ENCODE measurements at places on chromosomes 7 and 10. TPM values are rescaled to one million over a fixed set of nuclear protein-coding genes. Genes with fewer than 3 reads are reported as not detected.
A peak's percentile ranks its signal among the peaks of the same experiment; 100 is the strongest.

DNA sequence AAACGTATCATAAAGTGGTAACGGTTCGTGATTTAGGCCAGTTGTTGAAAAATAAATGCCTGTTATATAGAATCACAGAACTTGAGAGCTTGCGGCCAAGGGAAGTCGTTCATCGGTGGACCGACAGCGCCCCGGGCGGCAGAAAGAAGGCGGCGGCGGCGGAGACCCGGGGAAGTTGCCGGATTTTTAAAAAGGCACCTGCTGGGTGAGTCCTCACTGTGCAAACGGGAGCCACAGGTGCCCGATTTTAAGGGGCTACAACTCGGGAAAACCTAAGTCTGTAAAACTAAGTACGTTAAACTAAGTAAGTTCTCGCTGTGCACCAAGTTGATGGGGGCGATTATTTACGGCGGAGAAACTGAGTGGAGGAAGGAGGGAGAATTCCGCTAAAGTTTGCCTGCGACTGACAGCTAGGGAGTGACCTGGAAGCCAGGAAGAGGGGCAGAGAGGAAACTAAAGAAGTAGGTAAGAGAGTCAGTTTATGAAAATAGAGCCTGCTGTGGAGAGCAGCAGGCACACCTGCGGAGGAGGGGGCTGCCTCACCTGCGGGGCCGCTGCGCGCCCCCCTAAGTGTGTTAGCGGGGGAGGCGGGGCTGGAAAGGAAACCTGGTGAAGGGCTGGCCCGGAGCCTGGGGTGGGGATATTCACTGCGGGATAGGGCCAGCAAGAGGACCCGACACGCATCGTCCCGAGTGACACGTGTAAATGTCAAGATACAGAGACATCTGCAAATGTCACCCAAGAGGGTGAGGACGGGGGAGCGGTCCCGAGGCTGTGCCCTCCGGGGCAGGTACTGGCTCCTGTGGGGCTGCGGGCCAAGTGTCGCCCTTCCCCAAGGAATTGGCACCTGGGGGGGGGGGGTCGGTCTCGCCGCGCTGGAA is 996 bp downstream of the ADAM12 start:
- H3K4me1 ChIP-seq: peaks cover 26% of the 10 kb centered on the region
- H3K27ac ChIP-seq: no peak overlapping the region
- no peaks in the 10 kb centered on the region for H3K36me3 ChIP-seq
- peak overlapping the region; percentile 86 for H3K4me3 ChIP-seq
- H3K27me3 ChIP-seq: peaks cover 53% of the 10 kb centered on the region

- H3K4me3 ChIP-seq: no peak overlapping the region
- H3K36me3 ChIP-seq: no peaks in the 10 kb centered on the region
- no peak for DNase-seq
- H3K27ac ChIP-seq: no peak overlapping the region
- peaks cover 30% of the 10 kb centered on the region for H3K4me1 ChIP-seq
Measured at GRCh38 chr7:74038194-74038961, 10.4 kb downstream of the ELN start.

GRCh38 chr10:69629519-69629896 is 539 bp upstream of the FAM241B start:
- H3K27ac ChIP-seq: no peak overlapping the region
- no peak for DNase-seq
- H3K4me3 ChIP-seq: peak overlapping the region; percentile 75
- peaks cover 17% of the 10 kb centered on the region for H3K36me3 ChIP-seq
- peaks cover 8% of the 10 kb centered on the region for H3K4me1 ChIP-seq
- peaks cover 15% of the 10 kb centered on the region for H3K27me3 ChIP-seq

DNA sequence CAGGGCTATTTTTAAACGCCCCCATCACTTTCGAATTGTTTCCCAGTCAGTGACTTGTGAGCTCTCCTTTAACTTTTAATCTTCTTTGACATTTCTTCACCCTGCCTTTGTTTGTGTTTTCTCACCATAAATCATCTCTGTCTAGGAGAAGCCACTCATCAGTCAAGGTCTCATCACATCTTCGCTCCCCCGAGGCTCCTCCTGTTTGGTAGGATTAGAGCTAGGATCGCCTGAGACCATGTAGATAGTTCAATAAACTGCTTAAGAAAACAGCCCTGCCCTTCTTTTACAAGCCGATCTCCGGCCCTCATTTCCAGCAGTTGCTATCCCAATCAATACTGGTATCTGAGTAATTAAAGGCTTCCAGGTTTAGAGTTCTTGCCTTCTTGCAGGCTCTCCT is 472.8 kb upstream of the ADARB2 start:
- DNase-seq: no peak
- no peaks in the 10 kb centered on the region for H3K36me3 ChIP-seq
- H3K27ac ChIP-seq: no peak overlapping the region

GRCh38 chr7:24840563-24840962 is 83.3 kb upstream of the GSDME start:
- no peak for DNase-seq
- H3K27ac ChIP-seq: no peak overlapping the region
- peaks cover 9% of the 10 kb centered on the region for H3K36me3 ChIP-seq
- H3K4me1 ChIP-seq: peaks cover 18% of the 10 kb centered on the region
- H3K4me3 ChIP-seq: no peak overlapping the region

DNA sequence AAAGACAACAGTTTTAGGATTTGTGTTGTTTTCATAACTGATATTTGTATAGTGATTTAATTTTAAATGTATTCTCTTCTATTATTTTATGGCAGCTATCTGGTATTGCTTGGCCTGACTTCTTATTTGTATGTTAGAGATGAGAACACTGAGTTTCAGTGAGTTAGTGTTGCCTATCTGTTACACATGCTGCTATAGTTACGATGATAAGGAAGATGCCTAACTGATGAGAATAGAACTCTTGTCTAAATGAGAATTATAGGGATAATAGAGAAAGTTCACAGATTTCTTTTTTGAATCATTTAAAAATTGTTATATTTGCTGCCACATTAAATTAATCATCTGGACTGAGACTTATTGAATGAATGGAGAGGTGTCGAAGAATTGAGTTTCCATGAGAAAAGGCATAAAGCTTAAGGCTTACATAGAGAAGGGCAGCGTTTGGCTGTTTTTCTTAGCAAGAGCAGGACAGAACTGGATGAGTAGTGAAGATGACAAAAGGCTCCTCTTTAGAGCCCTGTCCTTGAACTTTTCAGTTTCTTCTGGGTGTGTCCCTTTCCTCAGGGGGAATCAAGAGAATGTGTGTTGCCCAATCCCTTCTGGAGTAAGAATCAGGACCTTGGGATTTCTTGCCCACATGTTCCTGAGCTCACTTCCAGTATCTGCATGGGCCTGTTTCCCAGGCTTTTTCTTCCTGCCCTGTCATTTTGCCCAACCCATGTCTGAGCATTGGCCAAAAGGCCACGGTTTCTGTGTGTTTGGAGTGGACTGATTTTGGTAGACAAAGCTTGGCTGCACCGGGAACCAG is 195.6 kb upstream of the CSTF2T start:
- H3K4me1 ChIP-seq: peaks cover 12% of the 10 kb centered on the region
- no peak overlapping the region for H3K4me3 ChIP-seq
- no peaks in the 10 kb centered on the region for H3K27me3 ChIP-seq

- H3K27me3 ChIP-seq: no peaks in the 10 kb centered on the region
- peaks cover 7% of the 10 kb centered on the region for H3K4me1 ChIP-seq
- no peaks in the 10 kb centered on the region for H3K36me3 ChIP-seq
- peak; percentile 52 for DNase-seq
Measured at GRCh38 chr7:30791114-30791513, 19.9 kb downstream of the MINDY4 start.

C10orf105 gene
- total RNA-seq: 0.48 TPM

GPC2 gene
- total RNA-seq: 63.0 TPM

CTAGE15 gene
- 2.9 TPM for total RNA-seq

CYCS gene
- 217 TPM for total RNA-seq

CNPY1 gene
- not detected for total RNA-seq

CALML5 gene
- 0.23 TPM for total RNA-seq

SPDYE2B gene
- not detected for total RNA-seq
